H1 (cell line): ENCODE measurements at places on chromosomes 16 and 17.
A peak's percentile ranks its signal among the peaks of the same experiment; 100 is the strongest.

- no peak for DNase-seq
These were observed 380.3 kb downstream of the SNX29 start for GRCh38 chr16:12356632-12357340.

GRCh38 chr16:87418644-87419043 lies 26.5 kb downstream of the MAP1LC3B start:
- no peak for DNase-seq

GRCh38 chr16:87435372-87436224 lies 43.5 kb downstream of the MAP1LC3B start:
- no peak for DNase-seq

- no peak for DNase-seq
These were observed 17.7 kb downstream of the TNS4 start for GRCh38 chr17:40483679-40484078.

DNA sequence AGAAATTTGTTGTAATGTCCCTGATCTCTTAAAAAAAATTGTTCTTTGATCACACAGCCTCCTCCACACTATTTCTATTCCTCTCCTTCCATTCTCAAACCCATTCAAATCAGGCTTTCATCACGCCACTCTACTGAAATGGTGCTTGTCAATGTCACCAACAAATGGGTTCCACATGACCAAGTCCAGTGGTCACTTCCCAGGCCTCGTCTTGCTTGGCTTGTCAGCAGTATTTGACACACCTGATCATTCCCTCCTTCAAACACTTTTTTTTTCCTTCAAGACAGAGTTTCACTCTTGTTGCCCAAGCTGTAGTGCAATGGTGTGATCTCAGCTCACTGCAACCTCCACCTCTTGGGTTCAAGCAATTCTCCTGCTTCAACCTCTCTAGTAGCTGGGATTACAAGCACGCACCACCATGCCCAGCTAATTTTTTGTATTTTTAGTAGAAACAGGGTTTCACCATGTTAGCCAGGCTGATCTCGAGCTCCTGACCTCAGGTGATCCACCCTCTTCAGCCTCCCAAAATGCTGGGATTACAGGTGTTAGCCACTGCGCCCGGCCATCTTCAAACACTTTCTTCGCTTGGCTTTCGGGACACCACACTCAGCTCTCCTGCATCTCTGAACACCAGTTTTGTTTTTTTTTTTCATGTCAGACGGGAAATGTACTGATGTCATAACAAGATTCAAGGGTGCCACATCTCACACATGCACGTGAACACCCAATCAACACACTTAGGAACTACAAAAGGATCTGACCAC lies 18.3 kb downstream of the NQO1 start:
- DNase-seq, result peak; percentile 30

DNA sequence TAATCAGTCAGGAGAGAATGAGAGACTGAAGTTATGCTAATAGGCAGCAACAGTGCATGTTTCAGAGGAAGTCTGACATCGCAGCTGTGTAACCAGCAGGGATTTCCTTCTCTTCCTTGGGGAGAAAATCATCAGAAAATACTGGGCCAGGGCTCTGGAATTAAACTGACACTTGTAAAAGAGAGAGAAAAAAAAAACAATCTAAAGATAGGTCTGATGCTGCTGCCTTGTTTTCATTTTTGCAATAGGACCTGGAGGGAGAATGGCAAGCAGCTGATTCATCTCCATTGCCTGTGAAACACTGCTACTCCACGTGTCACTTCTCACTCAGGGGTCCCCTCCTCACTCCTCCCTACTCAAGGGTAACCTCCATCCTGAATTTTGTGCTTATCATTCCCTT lies 17.7 kb upstream of the CORO6 start:
- DNase-seq, result no peak

GRCh38 chr16:55809851-55810250 lies 23.0 kb downstream of the CES1 start:
- DNase-seq, result no peak
